Retina (tissue), 1 donor: ENCODE measurements at places on chromosomes 11 and 22.

- DNase-seq = no peak
Measured at GRCh38 chr11:5129457-5129877, 8.7 kb downstream of the OR52A5 start.

- no peak for DNase-seq
Measured at GRCh38 chr11:69447786-69448185, 33.7 kb upstream of the LINC01488 start.

GRCh38 chr22:27790376-27791158 lies 11.0 kb downstream of the MN1 start:
- no peak for DNase-seq

- DNase-seq = no peak
Measured at GRCh38 chr11:121461843-121462242, 9.1 kb upstream of the SORL1-AS1 start.

DNA sequence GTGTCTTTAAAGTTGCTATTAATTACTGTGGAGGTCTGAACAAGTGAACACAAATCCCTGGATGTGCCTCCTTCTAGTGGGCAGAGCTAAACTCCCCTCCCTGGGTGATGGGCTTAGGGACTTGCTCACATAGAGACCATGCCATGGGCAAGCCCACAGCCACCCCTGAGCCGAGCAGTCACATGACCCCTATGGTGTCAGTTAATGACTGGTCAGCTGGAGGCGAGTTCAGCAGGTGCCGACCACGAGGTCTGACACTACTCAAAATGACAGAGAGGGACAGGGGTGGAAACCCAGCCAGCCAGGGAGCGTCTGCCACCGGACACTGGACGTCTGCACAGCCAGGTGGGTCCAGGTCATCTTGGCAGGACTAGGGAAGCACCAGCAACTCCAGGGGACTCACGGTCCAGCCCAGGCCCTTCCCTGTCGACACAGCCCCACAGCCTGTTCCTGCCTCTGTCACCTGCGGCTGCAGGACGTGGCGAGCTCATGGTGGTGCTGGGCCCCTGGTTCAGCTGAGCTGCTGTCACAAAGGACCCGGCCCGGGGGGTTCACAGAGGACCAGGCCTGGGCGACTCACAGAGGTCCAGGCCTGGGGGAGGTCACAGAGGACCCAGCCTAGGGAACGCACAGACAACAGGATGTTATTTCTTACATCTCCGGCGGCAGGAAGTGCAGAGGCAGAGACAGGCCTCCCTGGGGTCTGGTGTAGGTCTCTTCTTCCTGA lies 135.0 kb downstream of the BRD1 start:
- DNase-seq = no peak

- no peak for DNase-seq
Measured at GRCh38 chr22:37309211-37310074, 27.1 kb downstream of the CYTH4 start.

GRCh38 chr11:12276831-12277475 lies 100.4 kb upstream of the PARVA start:
- no peak for DNase-seq

GRCh38 chr11:95592471-95592870 lies 197.1 kb downstream of the FAM76B start:
- DNase-seq = peak; percentile 48

DNA sequence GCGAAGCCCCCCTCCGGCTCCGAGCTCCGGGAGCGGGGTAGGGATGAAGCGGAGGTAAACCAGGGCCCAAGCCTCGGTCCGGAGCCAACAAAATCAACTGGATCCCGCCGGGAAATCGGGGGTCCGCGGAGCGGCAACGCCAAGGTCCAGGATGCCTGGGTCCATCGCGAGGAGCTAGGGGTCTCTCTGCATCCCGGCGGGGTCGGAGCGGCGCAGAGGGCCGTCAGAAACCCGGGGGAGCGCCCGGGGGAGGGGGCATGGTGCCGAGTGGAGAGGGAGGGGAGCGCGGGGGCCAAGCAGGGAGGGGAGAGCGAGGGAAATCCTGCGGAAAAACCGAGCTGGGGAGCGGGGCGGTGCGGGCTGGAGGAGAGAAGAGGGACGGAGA lies 51.8 kb downstream of the SLC22A12 start:
- DNase-seq = no peak

DNA sequence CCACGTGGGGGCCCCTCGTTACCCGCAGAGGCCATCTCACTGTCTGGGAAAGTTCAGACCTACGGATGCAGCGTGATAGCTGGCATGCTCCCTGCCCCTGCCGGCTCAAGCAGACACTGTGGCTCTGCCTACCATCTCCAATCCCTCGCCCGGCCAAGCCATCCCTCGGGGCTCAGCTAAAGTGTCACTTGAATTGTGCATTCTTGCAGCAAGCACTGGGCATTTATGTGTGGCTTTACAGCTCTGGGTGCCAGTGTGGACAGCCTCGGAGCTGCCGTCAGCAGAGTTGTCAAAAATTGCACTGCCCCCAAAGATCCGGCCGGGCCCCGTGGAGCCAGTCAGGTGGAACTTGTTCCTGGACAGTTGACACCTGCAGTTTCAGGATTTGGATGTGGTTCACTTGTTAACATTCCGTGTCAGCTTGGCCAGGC lies 75.0 kb upstream of the FGF3 start:
- peak; percentile 59 for DNase-seq

GRCh38 chr11:97461044-97461880 lies 1071.4 kb downstream of the JRKL start:
- DNase-seq = no peak

DNA sequence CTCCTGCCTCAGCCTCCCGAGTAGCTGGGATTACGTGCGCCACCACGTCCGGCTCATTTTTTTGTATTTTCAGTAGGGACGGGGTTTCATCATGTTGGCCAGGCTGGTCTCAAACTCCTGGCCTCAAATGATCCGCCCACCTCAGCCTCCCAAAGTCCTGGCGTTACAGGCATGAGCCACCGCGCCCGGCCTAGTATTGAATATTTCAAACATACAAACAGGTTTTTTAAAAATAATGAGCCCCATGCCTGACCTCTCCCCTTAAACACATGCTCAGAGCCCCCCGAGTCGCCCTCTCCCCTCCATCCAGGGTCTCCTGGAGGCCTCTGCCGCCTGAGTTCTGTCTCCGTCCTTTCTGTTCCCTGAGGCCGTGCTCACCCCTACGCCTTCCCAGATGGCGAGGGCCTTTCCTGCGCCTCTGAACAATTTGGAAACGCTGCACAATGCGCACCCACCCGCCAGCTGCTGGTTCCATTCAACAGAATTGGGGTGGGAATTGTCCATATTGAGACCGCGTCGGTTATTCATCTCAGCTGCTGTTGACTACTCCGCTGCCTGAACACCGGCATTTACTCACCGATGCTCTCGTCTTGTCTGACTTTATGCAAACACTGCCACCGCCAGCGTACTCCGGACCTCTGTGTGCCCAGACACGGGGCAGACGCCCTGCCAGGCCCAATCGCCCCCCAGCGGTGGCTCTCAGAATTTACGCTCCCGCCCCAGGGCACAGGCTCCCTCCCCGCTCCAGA lies 13.6 kb upstream of the RNH1 start:
- DNase-seq = no peak

GRCh38 chr22:29772170-29772641 lies 5.0 kb downstream of the UQCR10 start:
- peak; percentile 27 for DNase-seq

GRCh38 chr11:128379587-128380580 lies 207.5 kb downstream of the ETS1 start:
- DNase-seq = no peak

- peak; percentile 23 for DNase-seq
Measured at GRCh38 chr11:87861030-87861429, 314.2 kb downstream of the RAB38 start.

DNA sequence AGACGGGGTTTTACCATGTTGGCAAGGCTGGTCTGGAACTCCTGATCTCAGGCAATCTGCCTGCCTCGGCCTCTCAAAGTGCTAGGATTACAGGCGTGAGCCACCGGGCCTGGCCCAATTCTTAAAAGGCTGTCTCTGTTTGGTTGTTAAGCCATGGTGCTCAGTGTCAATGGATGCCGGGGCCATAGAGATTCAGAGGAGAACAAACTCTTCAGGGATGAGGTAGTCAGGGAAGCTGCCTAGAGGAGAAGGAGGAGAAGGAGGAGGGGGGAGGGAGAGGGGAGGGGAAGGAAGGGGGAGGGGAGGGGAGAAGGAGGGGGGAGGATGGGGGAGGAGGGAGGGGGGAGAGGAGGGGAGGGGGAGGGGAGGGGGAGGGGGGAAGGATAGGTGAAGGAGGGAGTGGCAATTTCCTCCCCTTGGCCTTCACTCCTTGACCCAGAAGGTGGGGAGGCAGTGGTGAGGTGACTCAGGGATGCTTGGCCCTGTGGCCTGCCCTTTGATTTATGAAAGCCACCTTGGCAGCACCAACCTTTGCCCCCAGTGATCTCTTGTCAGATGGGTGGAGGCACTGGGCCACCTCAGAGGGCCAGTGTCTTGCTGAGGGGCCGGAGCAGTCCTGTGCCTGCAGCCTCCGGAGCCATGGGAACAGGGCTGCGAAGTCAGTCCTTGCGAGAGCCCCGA lies at the start of gene C11orf86:
C11orf86 (plus strand) TSS at position 581 of the 681 bp plus-strand sequence; CDS start at position 640, 59 bp downstream.
- DNase-seq = no peak

- no peak for DNase-seq
Measured at GRCh38 chr22:31748490-31748889, 1.4 kb downstream of the PRR14L start.

GRCh38 chr11:20293992-20294391 lies 69.5 kb upstream of the HTATIP2 start:
- DNase-seq = no peak

- no peak for DNase-seq
Measured at GRCh38 chr11:35717043-35717442, 54.5 kb downstream of the TRIM44 start.

DNA sequence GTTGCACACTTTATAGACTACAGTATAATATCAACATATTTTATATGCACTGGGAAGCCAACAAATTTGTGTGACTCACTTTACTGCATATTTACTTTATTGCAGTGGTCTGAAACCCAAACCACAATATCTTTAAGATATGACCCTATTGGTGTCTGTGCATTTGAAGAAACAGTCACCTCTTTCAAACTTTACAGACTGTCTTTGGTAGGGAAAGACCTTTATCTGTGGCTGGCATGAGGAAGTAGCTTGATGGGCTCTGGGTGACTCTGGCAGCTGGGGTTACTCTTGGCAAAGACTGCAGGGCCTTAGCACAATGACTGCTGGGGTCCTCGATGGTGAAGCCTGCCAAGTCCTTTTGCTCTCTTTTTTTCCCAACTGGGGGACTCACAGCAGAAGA lies 21.3 kb upstream of the ABTB2 start:
- no peak for DNase-seq

- DNase-seq = no peak
Measured at GRCh38 chr11:87351676-87352075, 313.9 kb downstream of the TMEM135 start.

GRCh38 chr22:22953791-22954190 lies 66.2 kb downstream of the IGLL5 start:
- DNase-seq = peak; percentile 73

DNA sequence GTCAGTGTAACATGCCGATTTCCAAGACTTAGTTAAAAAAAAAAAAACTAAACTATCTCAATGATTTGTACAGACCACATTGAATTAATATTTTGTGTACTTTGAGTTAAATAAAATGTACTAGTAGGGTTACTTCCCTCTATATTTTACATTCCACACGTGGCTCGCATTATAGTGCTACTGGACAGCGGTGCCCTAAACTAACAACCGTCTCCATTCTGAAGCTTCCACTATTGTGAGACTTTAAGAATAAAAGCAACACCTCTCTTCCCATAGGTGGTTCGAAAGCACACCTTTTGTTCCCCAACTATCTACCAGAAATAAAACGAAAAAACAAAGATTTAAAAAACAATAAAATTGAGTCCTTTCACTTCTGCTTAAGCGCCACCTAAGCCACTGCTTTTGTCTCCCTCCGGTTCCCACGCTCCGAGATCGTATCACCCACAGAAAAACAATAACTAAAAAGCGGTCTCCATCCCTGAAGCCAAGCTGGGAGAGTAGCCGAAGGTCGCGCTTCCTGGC lies 380 bp upstream of the TTC17 start:
- no peak for DNase-seq

DNA sequence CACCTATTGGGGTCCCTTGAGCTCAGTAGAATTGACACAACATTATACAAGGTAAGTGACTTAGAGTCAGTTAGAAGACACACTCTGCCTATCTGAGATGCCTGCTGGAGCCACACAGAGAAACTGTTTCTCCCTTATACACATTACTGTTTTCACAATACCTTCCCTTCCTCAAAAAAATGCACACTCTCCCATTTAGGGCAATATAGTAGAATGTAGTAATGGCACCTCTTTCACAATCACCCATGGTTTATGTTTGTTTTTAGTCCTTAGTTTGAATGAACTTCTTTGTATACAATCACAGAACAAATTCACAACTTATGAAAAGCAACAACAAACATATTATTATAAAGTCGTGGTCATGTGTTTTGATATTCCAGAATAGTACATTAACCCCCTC lies 14.3 kb downstream of the OR52H1 start:
- no peak for DNase-seq

- no peak for DNase-seq
Measured at GRCh38 chr11:18594999-18595749, 4.4 kb upstream of the MISFA start.

DNA sequence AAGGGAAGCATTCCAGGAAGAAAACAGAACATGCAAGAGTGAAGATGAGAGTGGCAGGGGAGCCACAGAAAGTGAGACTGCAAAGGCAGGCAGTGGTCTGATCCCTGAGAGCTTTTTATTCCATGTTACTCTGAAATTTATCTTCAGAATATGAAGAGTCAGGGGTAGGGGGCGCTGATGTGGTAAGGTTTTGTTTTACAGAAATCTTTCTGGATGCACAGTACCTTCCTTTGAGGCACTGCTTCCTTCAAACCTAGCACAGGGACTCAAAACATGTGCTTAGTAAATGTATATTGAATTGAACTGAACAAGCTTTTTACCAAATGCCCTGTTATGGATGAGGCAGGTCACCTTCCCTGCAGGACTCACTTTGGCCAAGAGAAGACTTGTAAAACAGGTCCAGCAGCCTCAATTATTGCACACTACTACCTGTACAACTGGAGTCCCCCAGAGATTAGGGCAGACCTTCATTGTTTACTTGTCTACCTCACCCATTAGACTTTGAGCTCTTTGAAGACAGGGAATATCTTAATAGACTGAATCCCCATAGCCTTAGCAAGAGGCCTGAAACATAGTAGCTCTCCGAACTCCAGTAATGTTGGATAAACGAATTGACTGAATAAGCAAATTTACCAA lies 2.2 kb downstream of the PAK1 start:
- peak; percentile 40 for DNase-seq

- no peak for DNase-seq
Measured at GRCh38 chr11:11178671-11179638, 174.1 kb downstream of the CSNK2A3 start.
